ENCODE measurements at places on chromosomes 11 and 22.

DNA sequence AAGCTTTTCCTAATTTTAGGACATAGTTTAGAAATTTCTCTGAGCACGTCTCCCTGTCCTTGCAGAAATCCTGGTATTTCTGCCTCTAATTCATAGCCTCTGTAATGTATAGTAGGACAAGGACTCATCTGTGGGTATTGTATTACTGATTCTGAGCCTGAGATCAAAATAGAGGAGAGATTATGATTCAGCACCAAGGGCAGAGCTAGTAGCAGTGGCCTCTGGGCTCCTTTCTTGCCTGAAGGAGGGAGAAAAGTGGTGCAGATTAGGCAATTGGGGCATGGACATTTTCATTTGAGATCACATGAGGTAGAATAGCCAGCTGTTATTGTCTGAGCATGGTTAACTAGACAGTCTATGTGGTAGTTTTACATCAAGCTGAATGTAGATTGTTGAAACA is 2.8 kb downstream of the MADD start:
- no peak for DNase-seq

DNA sequence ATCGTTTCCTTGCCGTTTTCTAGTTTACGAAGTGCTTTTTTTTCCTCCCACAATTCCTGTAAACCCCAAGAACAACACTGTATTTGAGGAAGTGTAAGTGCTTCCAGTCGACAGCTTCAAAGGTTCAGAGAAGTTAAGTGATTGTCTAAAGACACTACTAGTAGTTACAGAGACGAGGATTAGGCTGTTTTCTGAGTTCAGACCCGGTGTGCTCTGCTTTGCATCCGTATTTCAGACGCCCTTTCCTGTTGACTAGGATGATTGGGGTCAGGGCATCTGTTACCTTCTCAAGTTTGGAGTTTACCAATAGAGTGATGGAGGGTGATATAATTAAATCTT is 430 bp downstream of the CLP1 start:
- DNase-seq = no peak

DNA sequence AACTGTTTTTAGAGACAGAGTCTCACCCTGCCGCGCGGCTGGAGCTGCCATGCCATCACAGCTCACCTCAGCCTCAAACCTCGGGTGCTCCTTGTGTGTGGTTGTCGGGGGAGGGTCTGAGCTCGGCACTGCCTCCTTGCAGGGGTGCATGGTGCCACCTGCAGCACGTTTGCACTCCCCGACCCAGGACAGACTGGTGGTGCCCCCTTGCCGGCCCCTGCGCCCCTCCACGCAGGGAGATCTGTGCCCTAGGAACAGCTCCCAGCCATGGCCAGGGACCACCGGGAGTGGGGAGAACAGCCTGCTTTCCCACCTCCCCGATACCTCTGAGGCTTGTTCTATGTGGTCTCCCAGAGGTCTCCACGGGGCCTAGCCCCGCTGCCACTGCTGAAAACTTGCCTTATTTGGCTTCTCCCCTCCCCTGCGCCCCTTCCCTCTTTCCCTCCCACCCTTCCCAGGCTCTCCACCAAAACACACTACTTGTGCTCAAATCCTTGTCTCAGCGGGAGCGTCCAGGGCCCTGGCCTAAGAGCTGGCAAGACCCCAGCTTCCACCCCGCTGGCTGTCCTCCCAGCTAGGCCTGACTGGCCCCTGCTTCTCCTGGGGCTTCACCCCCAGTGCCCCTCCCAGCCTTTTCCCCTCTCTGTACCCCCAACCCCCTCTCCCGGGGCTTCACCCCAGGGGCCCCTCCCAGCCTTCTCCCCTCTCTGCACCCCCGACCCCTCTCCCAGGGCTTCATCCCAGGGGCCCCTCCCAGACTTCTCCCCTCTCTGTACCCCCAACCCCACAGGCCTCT is 13.4 kb upstream of the TPCN2 start:
- DNase-seq = no peak

GRCh38 chr22:32746732-32747131 is 54.8 kb upstream of the TIMP3 start:
- no peak for DNase-seq

DNA sequence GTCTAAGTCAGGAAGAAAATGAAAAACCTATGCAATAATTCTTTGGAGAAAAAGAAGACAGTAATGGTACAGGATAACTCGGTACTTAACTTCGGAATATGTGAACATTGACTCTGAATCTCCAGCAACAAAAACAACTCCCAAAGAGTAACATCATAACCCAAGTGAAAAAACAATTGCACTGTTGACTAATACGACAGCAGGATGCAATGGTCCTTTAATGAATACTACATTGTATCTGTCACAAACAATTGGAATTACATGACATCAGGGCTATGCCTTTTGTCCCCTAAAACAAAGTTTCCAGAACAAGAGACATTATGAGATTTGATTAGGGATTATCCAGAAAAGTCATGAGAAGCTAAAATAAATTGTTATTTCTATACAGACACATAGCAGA is 1065.9 kb downstream of the LRRC4C start:
- no peak for DNase-seq

- DNase-seq = no peak
Measured at GRCh38 chr22:43878831-43879550, 12.8 kb downstream of the PNPLA5 start.

DNA sequence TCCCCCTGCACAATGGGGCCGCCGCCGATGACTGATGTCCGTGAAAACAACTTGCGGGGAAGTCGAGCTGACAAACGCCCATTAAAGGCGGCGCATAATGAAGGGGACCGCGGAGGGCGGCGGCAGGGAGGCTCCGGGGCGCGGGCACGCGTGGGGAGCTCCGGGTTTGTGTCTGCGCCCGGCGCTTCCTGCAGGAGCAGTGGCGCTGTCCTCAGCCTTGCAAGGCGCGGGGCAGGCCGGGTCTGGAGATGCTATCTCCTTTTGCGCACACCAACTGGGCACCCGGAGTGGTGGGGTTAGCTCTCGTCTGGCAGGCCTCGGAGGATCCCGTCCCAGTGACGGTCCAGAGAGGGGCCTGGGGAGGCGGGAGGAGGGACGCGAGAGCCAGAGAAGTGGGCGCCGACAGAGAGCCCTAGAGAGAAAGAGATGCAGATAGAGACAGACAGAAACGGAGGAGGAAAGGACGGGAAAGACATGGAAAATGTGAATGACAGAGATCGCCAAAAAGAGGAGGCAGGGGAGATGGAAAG is 390 bp upstream of the FGF3 start:
- no peak for DNase-seq

- DNase-seq = no peak
Measured at GRCh38 chr22:49197505-49197904, 630.2 kb downstream of the BRD1 start.

GRCh38 chr22:48800886-48801607 is 1026.6 kb downstream of the BRD1 start:
- DNase-seq = no peak

DNA sequence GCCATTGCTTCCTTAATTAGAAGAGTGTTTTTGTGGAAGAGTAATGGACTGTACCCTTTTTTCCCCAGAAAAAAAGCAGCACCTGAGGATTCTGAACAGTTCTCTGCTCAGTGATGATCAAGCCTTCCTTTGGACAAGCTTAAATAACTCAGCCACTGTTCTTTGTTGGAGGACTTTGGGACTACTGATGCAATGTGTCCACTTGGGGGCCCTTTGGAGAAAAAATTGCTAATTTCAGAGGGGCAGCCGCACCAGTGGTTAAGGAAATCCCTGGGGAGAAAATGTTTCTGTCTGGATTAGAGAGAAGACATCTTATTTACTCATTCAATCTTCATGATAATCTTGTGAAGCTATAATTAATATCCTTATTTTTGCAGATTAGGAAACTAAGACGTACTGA is 5.3 kb upstream of the KMT2A start:
- no peak for DNase-seq

DNA sequence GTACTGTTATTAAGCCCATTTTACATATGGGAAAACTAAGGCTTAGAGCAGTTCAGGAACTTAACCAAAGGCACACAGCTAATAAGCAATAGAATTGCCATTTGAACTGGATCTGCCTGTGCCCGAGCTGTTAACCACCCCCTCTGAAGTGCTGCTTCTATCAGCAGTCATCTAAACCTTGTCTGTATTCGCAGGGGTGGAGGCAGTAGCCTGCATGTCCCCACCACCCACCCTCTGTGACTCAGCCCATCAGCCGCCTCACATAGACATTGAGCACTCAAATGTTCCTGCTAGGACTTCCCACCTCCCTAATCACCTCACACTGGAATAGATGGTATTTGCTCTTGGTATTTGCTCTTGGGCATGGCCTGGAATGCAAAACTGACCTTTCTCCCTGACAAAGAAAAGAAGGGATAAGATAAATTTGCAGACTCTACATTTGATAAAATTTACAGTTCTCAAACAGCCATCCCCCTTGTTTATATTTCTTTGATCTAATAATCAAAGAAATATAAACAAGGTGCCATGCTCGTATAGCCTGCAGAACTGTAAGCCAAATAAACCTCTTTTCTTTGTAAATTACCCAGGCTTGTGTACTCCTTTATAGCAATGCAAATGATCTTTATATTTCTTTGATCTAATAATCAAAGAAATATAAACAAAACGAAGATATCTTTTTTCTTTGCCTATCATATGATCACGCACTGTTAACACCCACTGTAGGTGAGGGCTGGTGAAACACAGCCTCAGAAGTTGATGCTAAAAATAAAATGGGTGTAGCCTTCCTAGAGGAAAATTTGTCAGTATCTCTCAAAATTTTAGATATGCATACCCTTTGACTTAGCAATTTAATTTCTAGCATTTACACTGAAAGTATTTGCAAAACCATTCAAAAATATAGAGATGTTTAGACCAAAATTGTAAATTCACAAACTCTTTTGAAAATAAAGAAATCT is 15.9 kb downstream of the DKK3 start:
- DNase-seq = no peak

DNA sequence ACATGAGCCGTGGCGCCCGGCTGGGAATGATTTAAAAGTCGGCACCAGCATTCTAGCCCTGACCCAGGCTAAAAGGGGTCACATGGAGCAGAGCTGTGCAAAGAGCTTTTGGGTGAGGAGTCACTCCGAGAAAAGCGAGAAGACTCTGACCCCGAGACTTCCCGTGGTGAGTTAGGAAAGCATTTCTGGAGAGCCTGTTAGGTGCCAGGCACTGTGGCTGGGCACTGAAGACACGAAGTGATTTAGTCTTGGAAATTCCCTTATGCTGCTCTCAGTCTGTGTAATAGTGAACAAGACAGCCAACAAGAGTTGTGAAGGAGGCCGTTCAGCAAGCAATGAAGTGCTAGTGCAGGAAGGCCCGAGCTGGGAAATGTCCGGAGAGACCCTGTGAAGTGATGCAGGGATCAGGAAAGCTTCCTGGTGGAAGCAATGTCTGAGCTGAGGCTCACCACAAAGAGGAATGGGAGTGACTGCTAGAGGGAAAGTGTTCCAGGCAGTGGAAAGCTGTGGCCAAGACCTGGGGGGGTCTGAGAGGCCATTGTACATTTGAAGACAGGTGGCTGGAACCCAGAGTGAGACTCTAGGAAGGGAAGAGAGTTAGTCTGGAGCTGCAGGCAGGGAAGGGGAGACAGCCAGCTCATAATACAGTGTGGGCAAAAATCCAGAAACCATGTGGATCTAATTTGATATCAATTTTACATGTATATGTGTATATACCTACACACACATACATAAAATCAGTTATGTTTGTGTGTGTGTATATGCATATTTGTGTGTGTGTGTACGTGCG is 31.6 kb downstream of the MARK2 start:
- no peak for DNase-seq

DNA sequence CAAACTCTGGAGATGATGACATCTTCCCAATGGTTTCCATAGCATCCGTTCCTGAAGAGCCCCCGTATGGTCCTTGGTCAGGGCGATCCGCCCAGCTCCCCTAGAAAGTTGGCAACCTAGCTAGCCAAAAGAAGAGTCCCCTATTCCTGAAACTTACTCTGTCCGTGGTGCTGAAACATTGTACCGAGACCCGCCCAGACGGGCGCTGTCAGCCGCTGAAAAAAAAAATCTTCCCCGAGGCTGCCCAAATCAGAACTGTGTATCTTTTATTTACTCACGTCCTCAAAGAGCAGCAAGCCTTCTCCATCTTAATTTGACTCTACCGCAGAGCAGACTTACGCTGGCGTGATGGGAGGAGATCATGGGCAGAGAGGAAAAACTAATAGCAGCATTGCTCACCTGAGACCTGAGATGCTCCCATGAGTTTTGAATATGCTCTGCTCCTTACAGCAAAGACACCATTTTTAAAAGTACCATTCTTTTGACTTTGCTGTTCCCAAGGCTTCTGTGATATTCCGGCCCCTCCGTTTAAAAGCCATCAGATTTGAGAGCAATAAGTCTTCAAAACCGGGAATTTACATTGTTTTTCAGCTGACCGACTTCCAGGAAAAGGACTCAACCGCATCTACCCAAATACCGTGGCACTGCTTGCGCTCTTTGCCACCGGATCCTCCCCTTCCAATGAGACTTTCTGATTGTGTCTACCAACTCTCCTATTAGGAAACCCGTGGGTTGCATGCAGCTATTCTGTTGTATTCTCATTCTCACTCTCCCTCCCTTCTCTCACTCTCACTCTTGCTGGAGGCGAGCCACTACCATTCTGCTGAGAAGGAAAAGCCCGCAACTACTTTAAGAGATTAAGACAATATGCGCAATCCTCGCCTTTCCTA is at the start of gene SLC17A6:
Gene SLC17A6, plus strand, starts transcription at position 786 of the 890 bp plus-strand sequence. CDS start 153 bp downstream, outside the sequence.
- DNase-seq = peak; percentile 22

GRCh38 chr11:130892861-130893260 is 23.4 kb downstream of the SNX19 start:
- DNase-seq = no peak

GRCh38 chr22:30196880-30197336 is 49.7 kb downstream of the LIF start:
- no peak for DNase-seq

GRCh38 chr11:61777234-61778090 is 14.9 kb downstream of the TMEM258 start:
- peak; percentile 9 for DNase-seq

- DNase-seq = no peak
Measured at GRCh38 chr11:6241316-6241715, 2.4 kb downstream of the CNGA4 start.

DNA sequence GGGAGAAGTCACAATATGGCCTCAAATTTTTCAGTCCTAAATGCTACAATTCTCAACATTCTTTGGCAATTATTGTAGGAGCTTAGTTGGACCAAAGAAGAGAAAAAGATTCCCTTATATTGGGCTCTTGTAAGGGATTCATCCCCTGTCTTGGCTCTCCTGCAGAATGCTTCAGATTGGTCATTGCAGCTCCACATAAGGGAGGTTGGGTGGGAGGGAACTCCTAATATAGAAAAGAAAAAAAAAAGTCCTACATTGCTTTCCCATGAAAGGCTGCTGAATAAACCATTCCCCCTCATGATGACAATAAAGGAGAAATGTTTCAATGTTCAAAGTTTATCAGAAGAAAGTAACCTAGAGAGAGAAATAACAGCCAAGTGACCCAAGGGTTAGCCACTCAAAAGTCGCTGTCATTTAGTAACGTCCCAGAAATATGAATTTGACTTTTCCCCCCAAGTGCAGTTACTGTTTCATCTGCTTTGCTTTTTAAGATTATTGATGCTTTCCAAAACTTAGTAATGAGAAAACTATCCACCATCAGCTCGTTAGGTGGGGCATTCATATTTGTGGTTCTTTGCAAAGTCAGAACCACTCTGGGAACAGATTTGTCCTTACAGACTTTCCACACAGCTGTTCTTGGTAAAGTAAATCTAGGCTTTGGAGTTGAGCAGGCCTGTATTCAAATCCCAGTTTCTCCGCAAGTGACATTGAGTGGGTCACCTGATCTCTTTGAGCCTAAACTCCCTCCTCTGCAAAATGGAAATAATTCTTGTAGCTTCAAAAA is 5.0 kb upstream of the SLC1A2 start:
- DNase-seq = no peak

- DNase-seq = no peak
Measured at GRCh38 chr11:12246989-12247388, 130.4 kb upstream of the PARVA start.

- no peak for DNase-seq
Measured at GRCh38 chr22:50298937-50299784, 8.3 kb downstream of the PLXNB2 start.

All from inflammatory macrophage (primary cell).